ENCODE measurements at places on chromosomes 1 and 21.
A peak's percentile ranks its signal among the peaks of the same experiment; 100 is the strongest.

- no peak for DNase-seq
Observed at GRCh38 chr1:227766015-227766634, 30.9 kb downstream of the SNAP47 start.

GRCh38 chr1:107618539-107618938, 346.4 kb downstream of the VAV3 start:
- DNase-seq, result no peak

- no peak for DNase-seq
Observed at GRCh38 chr1:12491656-12492055, 126.4 kb downstream of the DHRS3 start.

- no peak for DNase-seq
Observed at GRCh38 chr1:239922778-239923522, 168.7 kb upstream of the FMN2 start.

DNA sequence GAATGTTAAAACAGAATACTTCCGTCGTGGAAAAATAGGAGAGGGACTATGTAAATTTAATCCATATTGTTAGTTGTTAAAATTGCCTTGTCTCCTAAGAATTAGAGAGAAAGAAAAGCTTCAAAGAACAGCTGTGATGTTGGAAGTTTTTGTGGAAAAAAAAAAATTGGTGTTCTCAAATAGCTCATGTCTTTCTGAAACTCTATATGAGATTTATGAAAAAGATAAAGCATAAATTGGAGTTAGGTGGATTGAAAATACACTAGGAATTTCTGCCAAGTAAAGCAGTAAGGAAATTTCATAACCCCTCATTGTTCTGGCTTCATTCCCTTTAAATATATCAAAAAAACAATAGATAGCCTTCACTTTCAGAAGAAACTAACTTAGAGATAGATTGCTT, 274.0 kb upstream of the ADAMTS5 start:
- no peak for DNase-seq

GRCh38 chr1:112800289-112800688, 85.2 kb upstream of the PPM1J start:
- DNase-seq, result no peak

DNA sequence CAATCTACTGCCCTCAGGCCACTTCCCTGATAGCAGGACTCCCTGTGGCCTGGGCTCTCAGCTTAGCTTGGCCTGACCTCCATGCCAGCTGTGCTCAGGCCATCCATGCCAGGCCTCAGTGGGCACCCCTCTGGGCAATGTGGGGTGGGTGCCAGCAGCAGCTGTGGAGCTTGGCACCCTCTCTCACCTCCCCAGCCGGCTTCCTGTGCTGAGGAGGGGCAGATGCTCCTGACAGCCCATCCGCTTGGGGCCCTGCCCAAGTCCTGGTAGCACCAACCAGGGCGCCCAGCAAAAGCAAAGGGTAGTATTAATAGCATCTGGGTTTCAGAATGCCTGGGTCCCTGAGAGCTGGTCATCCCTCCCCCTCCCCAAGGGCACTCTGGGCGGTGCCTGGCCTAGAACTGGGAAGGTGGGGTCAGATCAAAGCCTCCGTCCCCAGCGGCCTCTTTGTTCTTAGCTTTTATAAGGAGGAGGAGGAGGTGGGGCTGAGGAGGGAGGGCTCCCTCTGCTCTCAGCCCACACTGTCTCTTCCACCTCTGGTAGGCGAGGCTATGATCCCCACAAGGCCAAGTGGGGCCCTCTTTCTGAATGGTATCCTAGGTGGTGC, 6.1 kb downstream of the EFNA4 start:
- DNase-seq, result no peak

GRCh38 chr21:39451332-39452206, at the start of gene SH3BGR:
SH3BGR (plus strand) TSS chr21:39451970; CDS start chr21:39452097, 127 bp downstream.
- DNase-seq, result no peak

- no peak for DNase-seq
Observed at GRCh38 chr1:22865736-22866135, 106.9 kb downstream of the LACTBL1 start.

DNA sequence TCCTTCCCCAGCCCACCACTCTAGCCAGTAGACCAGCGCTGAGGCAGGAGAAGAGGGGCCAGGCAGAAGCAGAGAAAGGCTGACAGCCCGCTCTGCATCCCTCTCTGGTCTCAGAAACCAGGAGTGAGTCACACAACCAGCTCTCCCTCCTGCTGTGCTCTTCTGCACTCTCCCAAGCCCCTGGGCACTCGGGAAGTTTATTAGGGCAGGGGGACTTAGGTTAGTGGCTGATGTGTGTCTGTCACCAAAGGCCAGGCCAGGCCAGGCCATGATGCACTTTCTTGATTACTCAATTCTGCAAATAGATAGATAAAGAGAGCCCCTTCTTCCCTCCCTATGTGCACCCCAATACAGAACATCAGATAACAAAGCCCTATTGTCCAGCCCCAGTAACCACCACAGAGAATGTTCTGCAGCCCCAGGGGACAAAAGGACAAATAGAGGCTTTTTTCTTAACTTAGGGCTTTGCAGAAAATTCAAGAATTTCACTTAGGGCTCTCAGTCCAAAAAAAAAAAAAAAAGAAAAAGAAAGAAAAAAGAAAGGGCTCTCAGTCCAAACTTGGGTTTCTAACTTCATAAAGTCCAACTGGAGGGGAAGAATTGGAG, 52.9 kb upstream of the CNTN2 start:
- DNase-seq, result no peak

- DNase-seq, result no peak
Observed at GRCh38 chr1:53697721-53698383, 41.1 kb downstream of the GLIS1 start.

DNA sequence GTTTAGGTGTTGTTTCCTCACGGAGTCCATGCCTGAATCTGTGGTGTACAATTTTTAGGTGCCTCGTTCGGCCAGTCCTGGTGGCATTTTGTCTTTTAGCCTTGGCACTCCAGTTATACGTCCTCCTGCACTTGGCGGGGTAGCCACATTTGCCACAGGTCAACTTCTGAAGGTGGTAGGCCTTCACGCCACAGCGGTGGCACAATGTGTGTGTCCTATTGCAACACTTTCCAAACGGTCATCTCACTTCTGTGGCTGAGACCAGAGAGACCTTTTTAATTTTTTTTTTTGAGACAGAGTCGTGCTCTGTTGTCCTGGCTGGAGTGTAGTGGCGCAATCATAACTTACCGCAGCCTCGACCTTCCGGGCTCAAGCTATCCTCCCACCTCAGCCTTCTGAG, 49.1 kb downstream of the CAMTA1 start:
- no peak for DNase-seq

DNA sequence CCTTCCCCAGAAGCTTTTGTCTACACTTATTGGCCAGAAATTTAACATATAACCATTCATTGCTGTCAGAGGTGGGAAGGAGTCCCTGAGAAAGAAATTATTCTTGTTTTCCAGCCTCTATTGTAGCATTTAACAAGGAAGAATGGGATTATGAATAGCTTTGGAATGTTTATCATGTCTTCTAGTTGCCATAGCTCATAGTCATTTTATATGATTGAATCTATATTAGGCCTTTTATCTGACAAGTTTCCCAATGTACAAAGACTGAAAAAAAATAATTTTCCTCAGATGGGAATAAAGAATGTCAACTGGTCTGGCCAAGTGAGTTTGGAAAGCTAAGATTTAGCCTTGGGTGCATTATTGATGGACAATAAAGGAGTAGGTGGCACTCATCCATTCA, 28.3 kb downstream of the PTPRC start:
- no peak for DNase-seq

- DNase-seq, result no peak
Observed at GRCh38 chr1:201088901-201089525, 23.2 kb downstream of the CACNA1S start.

DNA sequence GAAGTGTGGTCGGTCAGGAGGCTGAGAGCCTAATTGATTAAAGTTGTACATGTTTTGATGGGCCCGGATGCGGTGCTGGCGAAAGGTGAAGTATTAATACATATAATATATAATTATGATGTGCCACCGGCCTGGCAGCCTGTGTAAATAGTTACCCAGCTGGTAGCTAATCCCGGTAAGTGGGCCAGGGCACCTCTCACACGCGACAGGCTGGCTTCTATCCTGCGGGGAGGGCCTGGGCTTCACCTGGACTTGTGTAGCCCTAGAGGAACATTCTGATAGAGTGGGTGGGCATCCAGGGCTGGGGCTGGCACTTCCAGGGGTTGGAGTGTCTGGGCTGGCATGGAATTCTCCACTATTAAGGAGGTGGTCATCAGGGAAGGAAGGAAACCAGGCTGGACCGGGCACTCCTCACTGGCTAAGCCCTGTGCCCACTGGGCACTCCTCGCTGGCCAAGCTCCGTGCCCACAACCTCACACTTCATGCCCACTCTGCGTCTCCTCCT, 48.3 kb downstream of the IGSF21 start:
- no peak for DNase-seq

DNA sequence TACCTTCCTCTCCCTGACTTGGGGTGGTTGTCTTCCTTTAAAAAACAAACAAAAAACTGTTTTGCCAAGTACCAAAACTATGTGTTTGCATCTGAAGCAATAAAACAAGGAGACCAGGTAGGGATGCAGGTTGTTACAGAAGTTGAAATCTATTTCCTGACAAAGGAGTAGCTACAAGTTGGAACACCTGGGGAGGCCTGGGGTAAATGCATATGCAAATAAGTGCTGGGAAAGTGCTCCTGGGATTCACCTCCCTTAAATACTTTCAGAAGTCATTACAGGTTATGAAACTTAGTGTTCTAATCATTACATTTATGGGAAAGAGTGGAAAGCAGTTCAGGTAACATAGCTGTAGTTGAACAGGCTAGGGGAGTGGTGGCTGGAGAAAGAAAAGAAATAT, 1.9 kb upstream of the TSNAX start:
- no peak for DNase-seq

DNA sequence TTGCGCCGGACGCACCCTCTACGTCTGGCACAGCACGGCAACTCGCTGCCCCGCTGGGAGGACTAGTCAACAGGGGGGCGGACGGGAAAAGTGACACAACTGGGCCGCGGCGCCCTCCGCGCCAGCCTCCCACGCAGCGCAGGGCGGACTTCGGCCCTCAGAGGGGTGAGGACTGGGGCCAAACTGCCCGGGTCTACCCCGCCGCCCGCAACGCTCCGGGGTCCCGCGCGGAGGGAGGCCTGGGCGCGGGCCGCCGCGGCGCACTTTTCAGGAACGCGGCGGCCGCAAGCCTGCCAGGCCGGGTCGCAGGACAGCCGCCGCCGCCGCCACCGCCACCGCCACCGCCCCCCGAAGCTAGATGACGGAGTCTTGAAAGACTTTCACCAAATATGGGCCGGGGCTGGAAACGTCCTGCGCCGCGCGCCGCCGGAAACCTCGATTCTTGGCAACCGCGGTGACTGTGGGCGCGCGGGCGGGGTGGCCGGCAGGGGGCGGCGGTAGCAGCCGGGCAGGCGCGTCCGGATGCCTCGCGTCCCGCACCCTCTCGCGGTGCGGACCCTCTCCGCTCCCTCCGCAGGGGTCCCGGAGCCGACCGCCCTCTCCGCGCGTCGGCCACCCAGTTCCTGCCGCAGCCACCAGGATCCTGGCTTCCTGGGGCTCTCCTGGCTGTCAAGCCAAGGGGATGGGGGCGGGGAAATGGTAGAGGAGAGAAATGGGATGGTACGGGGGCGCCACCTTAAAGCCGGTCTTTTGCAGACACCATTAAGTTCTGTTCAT, 3.7 kb upstream of the CCN1 start:
- peak; percentile 79 for DNase-seq

DNA sequence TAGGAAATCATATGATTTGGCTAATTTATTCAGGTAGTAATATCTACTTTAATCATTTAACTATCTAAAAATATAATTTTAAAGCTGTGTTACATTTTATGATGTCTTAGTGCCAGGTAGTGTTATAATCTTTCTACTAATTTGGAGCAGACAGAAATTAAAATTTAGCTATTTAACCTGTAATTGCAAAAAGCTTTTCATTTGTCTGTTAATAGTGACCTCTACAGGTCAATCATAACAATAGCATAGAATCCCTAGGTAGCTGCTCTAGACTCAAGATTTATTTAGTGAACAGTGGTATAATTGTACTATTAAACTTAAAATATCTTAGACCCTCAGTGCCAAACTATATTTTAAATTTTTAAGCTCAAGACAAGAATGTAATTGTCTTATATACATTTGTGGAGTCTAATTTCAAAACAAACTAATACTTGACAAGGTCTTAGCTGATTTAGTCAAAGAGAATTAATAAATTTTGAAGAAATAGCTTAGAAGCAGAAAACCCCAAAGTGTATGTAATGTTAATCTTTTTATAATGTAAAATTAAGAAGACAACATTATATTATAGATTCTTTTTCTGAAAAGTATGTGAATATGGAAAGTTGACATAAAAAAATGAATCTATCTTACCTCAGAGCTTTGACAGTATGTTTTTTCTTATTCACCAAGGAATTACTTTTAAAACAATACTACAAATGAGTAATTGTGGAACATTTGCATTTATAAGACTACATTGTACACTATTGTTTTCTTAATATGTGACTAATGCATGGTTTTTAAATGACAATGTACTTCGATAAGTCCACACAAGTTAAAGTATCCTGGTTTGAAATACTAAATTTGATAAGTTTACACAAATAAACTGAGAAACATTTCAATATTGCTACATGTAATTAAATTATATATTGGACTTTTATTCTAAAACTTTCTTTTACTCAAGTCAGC, 64.1 kb upstream of the RNPC3 start:
- no peak for DNase-seq

DNA sequence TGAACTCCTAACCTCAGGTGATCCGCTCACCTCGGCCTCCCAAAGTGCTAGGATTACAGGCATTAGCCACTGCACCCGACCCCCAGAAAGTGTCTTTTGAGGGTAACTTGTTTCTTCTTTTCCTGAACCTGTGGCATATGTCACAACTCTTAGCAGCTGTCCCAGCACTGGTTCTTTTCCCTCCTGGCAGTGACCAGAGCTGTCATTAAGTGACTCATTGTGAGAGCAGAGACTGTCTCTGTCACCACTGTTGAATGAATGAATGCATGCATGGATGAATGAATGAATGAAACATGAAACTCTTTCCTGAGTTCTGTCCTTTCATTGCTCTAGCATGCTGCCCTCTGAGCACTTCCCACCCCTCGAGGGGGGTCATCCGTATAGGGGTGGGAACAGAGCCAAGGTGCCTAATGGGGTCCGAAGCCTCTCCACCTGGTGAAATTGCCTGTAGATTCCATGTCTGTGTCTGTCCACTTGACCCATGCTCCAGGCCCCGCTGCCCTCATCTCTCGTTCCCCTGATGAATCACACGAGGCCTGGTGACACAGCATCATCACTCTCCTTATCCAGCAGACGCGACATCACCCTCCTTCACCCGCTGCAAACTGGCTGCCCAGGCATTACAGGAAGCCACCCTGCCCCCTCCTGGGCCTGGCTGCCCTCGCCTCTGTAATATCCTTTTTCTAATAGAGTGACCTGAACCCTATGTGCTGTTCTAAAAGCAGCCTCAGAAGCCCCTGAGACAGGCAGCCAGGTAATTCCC, 75.0 kb downstream of the IGSF21 start:
- DNase-seq, result no peak

- DNase-seq, result no peak
Observed at GRCh38 chr1:230568008-230568407, 74.3 kb upstream of the COG2 start.

- no peak for DNase-seq
Observed at GRCh38 chr1:180152588-180152987, 2.1 kb upstream of the QSOX1 start.
